ENCODE measurements at places on chromosomes 16 and 17. TPM values are rescaled to one million over a fixed set of nuclear protein-coding genes. Genes with fewer than 3 reads are reported as not detected.

- no peak overlapping the region for H3K4me3 ChIP-seq
- H3K36me3 ChIP-seq: no peaks in the 10 kb centered on the region
- H3K4me1 ChIP-seq: peaks cover 20% of the 10 kb centered on the region
- H3K27me3 ChIP-seq: no peaks in the 10 kb centered on the region
Measured at GRCh38 chr17:28938552-28938951, 12.8 kb downstream of the PHF12 start.

DPEP1 gene
- 256 TPM for total RNA-seq

- no peak overlapping the region for H3K27ac ChIP-seq
- no peaks in the 10 kb centered on the region for H3K4me1 ChIP-seq
- no peaks in the 10 kb centered on the region for H3K27me3 ChIP-seq
- no peak overlapping the region for H3K4me3 ChIP-seq
- H3K36me3 ChIP-seq: no peaks in the 10 kb centered on the region
- DNase-seq: no peak
Measured at GRCh38 chr16:50667497-50668367, 13.4 kb downstream of the SNX20 start.

- H3K4me1 ChIP-seq: peaks cover 15% of the 10 kb centered on the region
- no peaks in the 10 kb centered on the region for H3K36me3 ChIP-seq
- no peak for DNase-seq
- no peaks in the 10 kb centered on the region for H3K27me3 ChIP-seq
Measured at GRCh38 chr16:72991211-72991610, 56.7 kb downstream of the ZFHX3 start.

SCN4A gene
- total RNA-seq: 2.8 TPM

DNA sequence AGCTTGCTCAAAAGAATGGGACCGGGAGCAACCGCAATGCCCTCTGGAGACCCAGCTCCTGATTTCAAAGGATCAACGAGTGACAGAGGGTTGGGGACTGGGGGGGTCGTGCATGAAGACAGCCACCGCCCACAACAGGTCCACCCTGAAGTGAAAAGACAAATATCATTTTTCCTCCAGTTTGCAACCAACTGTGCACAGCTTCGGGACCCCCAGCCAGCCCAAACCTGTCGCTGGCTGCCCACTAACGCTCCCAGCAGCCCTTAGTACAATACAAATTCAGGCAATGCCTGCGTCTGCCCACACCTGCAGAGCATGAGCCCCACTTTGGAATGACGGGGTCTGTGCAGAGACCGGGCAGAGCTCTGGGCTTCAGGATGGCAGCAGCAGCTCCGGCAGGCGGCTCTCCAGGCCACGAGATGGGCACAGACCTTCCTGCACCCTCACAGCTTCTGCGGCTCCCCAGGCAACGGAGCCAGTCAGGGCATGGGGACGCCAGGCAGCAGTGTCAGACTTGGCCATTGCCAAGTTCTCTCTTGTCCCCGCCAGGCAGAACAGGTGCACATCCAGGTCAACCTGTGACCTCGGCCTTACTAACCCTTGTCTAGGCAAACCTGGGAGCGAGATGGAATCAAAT, 60.1 kb downstream of the TBC1D16 start:
- no peaks in the 10 kb centered on the region for H3K36me3 ChIP-seq
- DNase-seq: no peak
- no peak overlapping the region for H3K27ac ChIP-seq
- no peak overlapping the region for H3K4me3 ChIP-seq

GRCh38 chr17:60545465-60546191, 19.6 kb upstream of the APPBP2 start:
- H3K4me1 ChIP-seq: no peaks in the 10 kb centered on the region
- H3K36me3 ChIP-seq: no peaks in the 10 kb centered on the region

DNA sequence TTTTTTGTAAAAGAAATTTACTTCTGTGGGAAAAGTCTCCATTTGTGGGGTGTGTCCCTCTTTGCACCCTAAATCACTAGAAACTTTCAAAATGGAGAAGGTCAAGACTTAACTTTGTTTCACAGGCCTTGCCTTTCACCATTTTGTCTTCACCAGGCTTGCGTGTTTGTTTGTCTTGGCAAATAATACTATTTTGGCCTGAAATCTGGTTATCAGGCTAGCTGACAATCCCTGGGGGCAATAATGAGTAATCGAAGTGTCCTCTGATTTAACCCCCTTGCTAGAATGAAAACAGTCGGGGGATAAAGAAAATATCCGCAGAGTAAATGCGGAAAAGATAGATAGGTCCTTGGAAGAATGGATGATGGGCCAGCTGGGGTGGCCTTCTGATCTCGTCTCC, 34.5 kb downstream of the SLC39A11 start:
- H3K27me3 ChIP-seq: no peaks in the 10 kb centered on the region
- DNase-seq: no peak
- no peak overlapping the region for H3K4me3 ChIP-seq
- H3K36me3 ChIP-seq: no peaks in the 10 kb centered on the region
- no peak overlapping the region for H3K27ac ChIP-seq

SAP30BP gene
- total RNA-seq: 95.9 TPM

DNA sequence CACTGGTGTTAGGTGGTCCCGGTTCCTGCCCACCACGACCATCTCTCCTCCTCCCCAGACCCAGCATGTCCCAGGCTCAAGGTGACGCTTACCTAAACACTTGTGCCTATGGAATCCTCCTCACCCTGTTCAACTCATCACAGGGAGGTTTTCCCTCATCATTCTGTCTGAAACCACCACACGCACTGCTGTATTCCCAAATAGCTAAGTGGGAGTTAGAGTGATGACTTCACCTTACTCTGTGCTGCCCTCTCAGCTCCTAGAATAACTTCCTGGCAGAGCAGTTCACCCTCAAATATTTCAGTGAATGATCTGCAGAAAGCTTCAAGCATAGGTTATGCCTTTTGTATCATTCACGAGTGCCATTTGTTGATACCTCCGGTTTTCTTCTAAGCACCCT, 216.5 kb downstream of the CPPED1 start:
- no peaks in the 10 kb centered on the region for H3K27me3 ChIP-seq
- H3K36me3 ChIP-seq: no peaks in the 10 kb centered on the region
- H3K4me3 ChIP-seq: no peak overlapping the region
- DNase-seq: no peak

Measured in testis (tissue), 5 donors.